Activated CD4-positive, alpha-beta memory T cell treated with anti-CD3 and anti-CD28 coated beads, Interleukin-2, amount 10 ng/mL, durations not matched to agents 7 days and 5 days (primary cell): ENCODE measurements at places on chromosomes 12 and 14. TPM values are rescaled to one million over a fixed set of nuclear protein-coding genes. Genes with fewer than 3 reads are reported as not detected.

Gene PAX9
- not detected for total RNA-seq

Gene SCN8A
- 0.58 TPM for total RNA-seq

Gene SCYL2
- total RNA-seq = 37.4 TPM

Gene KLRC1
- total RNA-seq = not detected

Gene TBC1D30
- total RNA-seq = not detected

Gene CLEC1A
- total RNA-seq = not detected

Gene IL22
- 4.7 TPM for total RNA-seq

Gene CD163
- total RNA-seq = not detected

Gene WNT1
- 0.33 TPM for total RNA-seq

Gene GUCY2C
- total RNA-seq = not detected

Gene LRP1-AS
- not detected for total RNA-seq

Gene CD27
- total RNA-seq = 39.9 TPM

Gene ACOT6
- total RNA-seq = not detected

Gene SCARB1
- 4.3 TPM for total RNA-seq

Gene AMIGO2
- total RNA-seq = 7.1 TPM

Gene LGR5
- total RNA-seq = not detected

Gene KCNJ8
- not detected for total RNA-seq

Gene SUPT16H
- total RNA-seq = 114 TPM

Gene ARG2
- 6.8 TPM for total RNA-seq

Gene COCH
- total RNA-seq = 0.38 TPM

Gene AJUBA
- total RNA-seq = 1.3 TPM

Gene HOXC5
- not detected for total RNA-seq

Gene LUM
- total RNA-seq = not detected

Gene CRIP1
- total RNA-seq = 875 TPM

Gene A2ML1
- total RNA-seq = not detected

Gene OAS2
- total RNA-seq = 327 TPM

Gene METTL17
- 82.0 TPM for total RNA-seq

Gene EML5
- 2.9 TPM for total RNA-seq

Gene NPAS3
- total RNA-seq = not detected

Gene DDN
- 0.23 TPM for total RNA-seq

Gene HHIPL1
- total RNA-seq = 0.08 TPM

Gene EPYC
- total RNA-seq = not detected

Gene HSPB8
- not detected for total RNA-seq

Gene TAMALIN
- 7.4 TPM for total RNA-seq

Gene ARHGEF40
- total RNA-seq = 0.18 TPM

Gene ZBTB39
- 7.8 TPM for total RNA-seq

Gene RNF31
- total RNA-seq = 122 TPM

Gene B4GALNT3
- 0.88 TPM for total RNA-seq

Gene STYX
- 25.1 TPM for total RNA-seq

Gene NOS1
- total RNA-seq = not detected

Gene KRT82
- not detected for total RNA-seq

Gene AQP6
- not detected for total RNA-seq

Gene OR6C2
- not detected for total RNA-seq

Gene SDS
- total RNA-seq = not detected

Gene PPM1A
- 55.2 TPM for total RNA-seq
